ENCODE measurements at places on chromosomes 6 and 20. TPM values are rescaled to one million over a fixed set of nuclear protein-coding genes. Genes with fewer than 3 reads are reported as not detected.

DNA sequence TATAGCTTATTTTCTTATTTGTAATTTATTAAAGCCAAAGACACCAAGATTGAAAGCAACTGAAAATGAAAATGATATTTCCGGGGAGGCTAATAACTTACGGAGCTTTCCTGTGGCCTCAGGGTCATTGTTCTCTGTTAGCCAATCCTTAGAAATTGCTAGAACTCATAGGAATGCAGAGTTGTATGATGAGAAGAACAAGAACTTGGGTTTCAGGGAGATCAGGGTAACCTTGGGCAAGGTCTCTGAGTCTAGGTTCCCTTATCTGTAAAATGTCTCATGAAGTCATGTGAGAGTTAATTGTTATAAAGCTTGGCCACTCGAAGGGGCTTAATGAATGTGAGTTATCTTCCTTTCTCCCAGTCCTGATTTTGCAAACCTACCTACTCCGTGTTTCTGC lies 20.1 kb upstream of the SERINC3 start:
- H3K36me3 ChIP-seq, result no peaks in the 10 kb centered on the region
- H3K27me3 ChIP-seq, result no peaks in the 10 kb centered on the region
- no peaks in the 10 kb centered on the region for H3K4me1 ChIP-seq
- no peak overlapping the region for H3K4me3 ChIP-seq
- H3K27ac ChIP-seq, result no peak overlapping the region

- peaks cover 19% of the 10 kb centered on the region for H3K4me1 ChIP-seq
- peak overlapping the region; percentile 59 for H3K27ac ChIP-seq
- no peak overlapping the region for H3K4me3 ChIP-seq
Measured at GRCh38 chr6:26421259-26422144, 18.8 kb upstream of the BTN3A3 start.

RBBP8NL gene
- not detected for total RNA-seq

KCNQ5 gene
- 4.7 TPM for total RNA-seq

PRR3 gene
- total RNA-seq, result 15.3 TPM
